ENCODE measurements at places on chromosomes 4 and X. TPM values are rescaled to one million over a fixed set of nuclear protein-coding genes. Genes with fewer than 3 reads are reported as not detected.

Gene TMEM156
- 2.1 TPM for total RNA-seq

Gene ATP7A
- 16.3 TPM for total RNA-seq

Gene HTRA3
- total RNA-seq, result 12.5 TPM

Gene CLCN4
- 1.6 TPM for total RNA-seq

Gene CSN1S1
- total RNA-seq, result not detected

Gene MAGEB1
- not detected for total RNA-seq

Gene FUNDC2
- total RNA-seq, result 38.8 TPM

Gene TLR6
- total RNA-seq, result 1.8 TPM

Gene SYP
- total RNA-seq, result 0.32 TPM

Gene CAPN6
- total RNA-seq, result not detected

Gene SH3D19
- 31.6 TPM for total RNA-seq

Gene TMEM144
- 9.8 TPM for total RNA-seq

Gene NRK
- total RNA-seq, result 0.51 TPM

All from smooth muscle cell of the umbilical artery (primary cell).